ENCODE measurements at places on chromosomes 16 and 17.

GRCh38 chr17:55005520-55005919 lies 37.0 kb downstream of the STXBP4 start:
- no peak for DNase-seq

DNA sequence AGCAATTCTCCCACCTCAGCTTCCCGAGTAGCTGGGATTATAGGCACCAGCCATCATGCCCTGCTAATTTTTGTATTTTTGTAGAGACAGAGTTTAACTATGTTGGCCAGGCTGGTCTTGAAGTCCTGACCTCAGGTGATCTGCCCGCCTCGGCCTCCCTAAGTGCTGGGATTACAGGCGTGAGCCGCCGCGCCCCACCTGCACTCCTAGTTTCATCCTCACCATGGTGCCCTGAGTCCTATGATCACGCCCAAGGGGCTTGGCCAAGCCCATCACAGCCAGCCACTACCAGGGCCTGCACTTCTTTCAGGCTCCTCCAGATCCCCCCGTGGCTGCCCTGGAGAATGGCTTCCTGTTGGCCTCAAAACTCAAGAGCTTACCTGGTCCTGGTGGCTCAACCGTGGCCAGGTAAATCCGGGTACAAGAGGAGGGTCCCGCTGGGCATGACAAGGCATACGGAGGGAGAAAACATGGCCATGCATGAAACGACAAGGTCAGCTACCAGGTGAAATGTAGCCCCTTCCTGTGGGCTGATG lies 20.4 kb upstream of the TFAP4 start:
- no peak for DNase-seq

- DNase-seq, result no peak
These were observed 128.2 kb upstream of the COX10 start for GRCh38 chr17:13940858-13941665.

DNA sequence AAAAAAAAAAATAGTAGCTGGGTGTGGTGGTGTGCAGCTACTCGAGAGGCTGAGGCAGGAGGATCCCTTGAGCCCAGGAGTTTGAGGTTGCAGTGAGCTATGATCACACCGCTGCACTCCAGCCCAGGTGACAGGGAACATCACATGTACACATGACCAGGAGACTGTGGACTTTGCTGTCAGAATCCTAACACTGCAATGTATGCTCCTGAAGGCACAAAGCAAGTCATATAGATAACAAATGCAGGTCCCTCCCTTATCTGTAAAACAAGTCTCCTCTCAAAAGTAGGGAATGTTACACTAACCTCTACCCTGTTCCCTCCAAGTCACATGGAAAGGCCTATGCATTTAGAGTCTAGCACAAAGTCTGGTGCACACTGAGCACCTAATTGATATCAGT lies 48.5 kb downstream of the ARHGAP17 start:
- no peak for DNase-seq

- peak; percentile 73 for DNase-seq
These were observed at the start of gene MSL1 for GRCh38 chr17:40121181-40122135. Gene MSL1, plus strand, starts transcription at chr17:40121971. Its CDS starts 642 bp downstream, at chr17:40122613.
